Activated CD8-positive, alpha-beta memory T cell treated with anti-CD3 and anti-CD28 coated beads for 36 hours (primary cell): ENCODE measurements at places on chromosomes 16 and 17. TPM values are rescaled to one million over a fixed set of nuclear protein-coding genes. Genes with fewer than 3 reads are reported as not detected.

PERCC1 gene
- total RNA-seq: 0.34 TPM

RBFOX1 gene
- not detected for total RNA-seq

KRT20 gene
- not detected for total RNA-seq

TNK1 gene
- 4.6 TPM for total RNA-seq

ABCC6 gene
- total RNA-seq: not detected

CCL5 gene
- 455 TPM for total RNA-seq

HELZ gene
- total RNA-seq: 57.0 TPM

CTF1 gene
- 0.13 TPM for total RNA-seq

SLC5A2 gene
- not detected for total RNA-seq
